ENCODE measurements at places on chromosomes 7 and 10.

- no peak for DNase-seq
These were observed 1149.2 kb upstream of the CELF2 start for GRCh38 chr10:9868499-9868898.

- no peak for DNase-seq
These were observed 26.7 kb upstream of the CDCA7L start for GRCh38 chr7:21972397-21972784.

DNA sequence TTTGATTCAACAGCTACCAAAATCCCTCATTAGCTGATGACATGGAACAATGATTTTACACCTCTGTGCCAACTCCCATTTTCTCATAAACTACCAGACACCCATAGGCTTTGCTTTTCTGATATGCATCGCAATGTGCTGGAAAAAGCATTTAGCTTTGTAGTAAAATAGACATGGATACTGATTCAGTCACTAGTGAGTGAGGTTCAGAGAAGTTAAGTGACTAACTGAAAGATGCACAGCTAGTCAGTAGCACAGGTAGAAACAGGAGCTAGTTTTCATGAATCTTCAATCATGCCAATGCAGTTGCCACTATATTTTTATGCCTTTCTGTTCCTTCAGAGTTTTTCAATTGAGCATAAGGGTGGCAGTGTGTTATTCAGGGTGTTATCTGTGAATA, 38.7 kb downstream of the PRKG1 start:
- DNase-seq: no peak

- DNase-seq: no peak
These were observed 98.3 kb downstream of the MKLN1 start for GRCh38 chr7:131425992-131426391.

- no peak for DNase-seq
These were observed 72.8 kb downstream of the RHOBTB1 start for GRCh38 chr10:60871215-60871614.

DNA sequence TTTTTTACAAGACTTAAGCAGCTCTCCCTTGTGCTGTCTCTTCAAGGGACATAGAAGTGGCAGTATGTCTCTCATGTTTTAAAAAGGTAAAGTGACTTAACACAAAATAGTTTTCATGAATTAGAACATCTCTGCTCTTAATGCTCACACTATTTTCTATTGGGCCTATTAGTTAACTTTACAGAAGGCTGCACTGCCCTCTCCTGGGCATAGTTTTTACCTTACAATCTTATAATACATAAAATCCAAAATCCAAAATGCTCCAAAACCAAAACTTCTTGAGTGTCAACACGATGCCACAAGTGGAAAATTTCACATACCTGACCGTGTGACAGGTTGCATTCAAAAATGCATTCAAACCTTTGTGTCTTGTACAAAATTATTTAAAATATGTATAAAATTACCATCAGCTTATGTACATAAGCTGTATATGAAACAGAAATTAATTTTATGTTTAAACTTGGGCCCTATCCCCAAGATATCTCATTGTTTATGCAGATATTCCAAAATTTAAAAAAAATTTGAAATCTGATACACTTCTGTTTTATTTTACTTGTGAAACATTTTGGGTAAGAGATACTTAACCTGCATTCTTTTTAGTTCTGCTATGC, 25.8 kb downstream of the TES start:
- DNase-seq: no peak

DNA sequence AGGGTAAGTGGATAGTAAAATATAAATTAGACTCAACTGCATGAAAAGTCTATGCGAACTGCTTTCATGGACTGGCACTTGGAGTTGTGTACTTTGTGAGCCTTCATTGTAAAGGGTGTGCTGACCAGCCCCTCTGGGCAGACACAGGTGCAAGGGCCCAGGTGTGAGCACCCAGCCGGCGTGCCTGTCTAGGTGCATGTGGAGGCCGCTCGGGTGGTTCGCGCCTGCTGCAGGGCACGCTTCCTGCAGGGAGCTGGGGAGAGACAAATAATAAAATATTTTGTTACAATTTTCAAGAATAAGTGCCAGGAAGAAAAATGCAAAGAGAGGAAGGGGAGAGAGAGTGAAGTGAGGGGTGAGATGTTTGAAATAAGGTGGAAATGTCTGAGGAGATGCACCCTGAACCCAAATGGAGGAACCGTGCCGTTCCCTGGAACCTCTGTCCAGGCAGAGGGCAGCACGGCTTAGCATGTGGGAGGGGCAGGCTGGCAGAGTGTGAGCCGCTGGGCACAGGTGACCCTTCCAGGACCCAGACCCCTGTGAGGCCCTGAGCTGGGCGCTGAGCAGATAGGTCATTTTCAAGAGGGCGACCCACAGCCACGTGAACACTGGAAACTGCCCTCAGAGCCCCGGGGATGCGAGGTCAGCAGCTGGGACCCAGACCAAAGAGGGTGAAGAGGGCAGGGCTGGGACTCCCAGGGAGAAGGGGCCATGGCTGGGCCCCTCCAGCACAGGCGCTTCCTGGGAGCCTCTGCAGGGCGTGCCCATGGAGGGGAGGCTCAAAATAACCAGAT, 28.7 kb downstream of the RNF32 start:
- no peak for DNase-seq

DNA sequence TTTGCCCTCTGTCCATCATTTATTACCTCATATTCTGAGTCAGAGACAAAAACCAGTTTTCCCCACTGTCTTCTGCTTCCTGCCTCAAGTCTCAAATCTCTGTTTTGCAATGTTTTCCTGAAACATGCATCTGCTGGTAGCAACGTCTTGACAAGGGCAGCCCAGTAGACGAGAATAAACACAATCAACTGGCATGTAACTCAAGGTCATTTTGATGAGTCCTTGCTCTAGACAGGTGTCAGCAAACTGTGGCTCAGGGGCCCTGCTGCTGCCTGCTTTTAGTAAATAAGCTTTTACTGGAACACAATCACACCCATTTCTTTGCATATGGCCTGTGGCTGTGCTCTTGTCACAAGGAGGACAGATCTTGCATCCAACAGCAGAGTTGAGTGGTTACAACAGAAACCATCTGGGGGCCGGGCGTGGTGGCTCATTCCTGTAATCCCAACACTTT, 59.8 kb downstream of the ITIH5 start:
- no peak for DNase-seq

- no peak for DNase-seq
These were observed 458.3 kb downstream of the PTPRN2 start for GRCh38 chr7:158129037-158130022.

- no peak for DNase-seq
These were observed 697.8 kb downstream of the NRG3 start for GRCh38 chr10:82572744-82573143.

DNA sequence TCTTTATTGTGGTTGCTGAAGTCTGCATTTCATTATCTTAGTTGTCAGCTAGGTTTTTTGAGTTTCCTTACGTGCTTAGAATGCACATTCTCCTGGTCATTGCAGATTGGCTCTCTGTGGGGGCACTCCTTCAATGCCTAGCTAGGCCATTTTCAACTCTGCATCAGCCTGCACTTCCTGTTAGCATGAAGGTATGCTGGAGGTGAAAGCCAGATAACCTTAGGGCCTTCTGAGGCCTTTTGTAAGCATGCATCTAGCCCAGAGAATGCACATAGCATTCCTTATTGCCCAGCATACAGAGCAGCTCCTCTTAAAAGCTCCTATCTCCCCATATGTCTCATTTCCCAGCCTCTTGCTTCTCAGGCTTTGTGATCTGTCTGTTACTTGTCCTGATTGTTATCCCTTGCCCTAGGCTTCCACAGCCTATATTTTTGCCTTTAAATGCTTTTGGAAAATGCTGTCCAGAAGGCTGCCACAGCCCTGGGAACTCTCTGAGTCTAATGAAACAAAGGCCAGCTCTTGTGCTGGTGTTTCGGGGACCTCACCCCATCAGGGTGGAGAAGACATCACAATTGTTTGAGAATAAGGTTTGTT, 108.1 kb upstream of the IGFBP3 start:
- no peak for DNase-seq

DNA sequence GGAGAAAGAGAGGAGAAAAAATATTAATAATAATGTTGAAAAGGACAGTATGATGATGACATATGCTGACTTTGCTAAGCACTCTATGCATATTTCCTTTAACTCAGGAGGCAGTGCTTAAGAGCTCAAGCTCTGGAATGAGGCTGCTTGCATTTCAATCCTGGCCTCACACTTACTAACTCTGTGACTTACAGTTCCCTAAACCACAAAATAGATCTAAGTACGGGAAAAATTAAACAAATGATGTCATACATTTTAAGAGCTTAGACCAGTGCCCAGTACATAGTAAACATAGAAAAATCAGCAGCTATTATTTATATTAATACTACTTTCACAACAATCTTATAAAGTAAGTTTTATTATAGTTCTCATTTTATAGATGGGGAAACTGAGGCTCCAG, 61.3 kb downstream of the GFRA1 start:
- no peak for DNase-seq

DNA sequence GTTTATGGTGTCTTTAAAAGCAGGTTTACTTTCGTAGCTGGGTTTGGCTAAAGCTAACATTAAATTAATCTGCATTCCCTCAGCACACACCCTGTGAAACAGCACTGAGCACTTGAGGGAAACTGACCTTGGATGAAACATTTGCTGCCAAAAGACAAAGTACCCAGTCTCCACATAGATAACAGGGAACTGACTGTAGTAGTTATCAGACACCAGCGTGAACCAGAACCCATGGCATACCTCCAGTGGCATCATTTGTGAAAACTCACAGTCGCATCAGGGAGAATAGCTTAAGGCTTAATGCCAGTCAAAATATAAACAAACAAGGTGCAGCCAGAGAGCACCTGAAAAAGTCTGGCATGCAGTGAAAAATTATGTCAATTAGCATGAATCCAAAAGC, 357.8 kb upstream of the C7orf33 start:
- no peak for DNase-seq

DNA sequence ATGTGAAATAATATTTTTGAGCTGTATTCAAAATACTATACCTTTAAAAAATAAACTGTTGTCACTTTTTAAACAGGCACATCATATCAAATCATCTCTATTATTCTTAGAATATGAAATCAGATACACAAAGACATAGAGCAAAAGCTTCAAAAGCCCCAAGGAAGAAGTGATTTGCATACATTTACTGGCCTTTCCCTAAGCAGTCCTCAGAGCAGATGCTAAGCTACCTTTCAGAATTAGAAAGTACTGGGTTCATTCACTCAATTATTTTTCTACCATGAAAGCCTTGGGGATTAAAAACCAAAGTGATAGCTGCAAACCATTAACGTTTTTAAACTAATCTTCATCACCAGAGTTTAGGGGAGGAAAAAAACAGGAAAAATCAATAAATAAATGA, 55.8 kb upstream of the RNF148 start:
- no peak for DNase-seq

GRCh38 chr7:88254721-88255424, 35.0 kb upstream of the SRI start:
- DNase-seq: no peak

- no peak for DNase-seq
These were observed 13.5 kb downstream of the COBL start for GRCh38 chr7:51303142-51303525.

DNA sequence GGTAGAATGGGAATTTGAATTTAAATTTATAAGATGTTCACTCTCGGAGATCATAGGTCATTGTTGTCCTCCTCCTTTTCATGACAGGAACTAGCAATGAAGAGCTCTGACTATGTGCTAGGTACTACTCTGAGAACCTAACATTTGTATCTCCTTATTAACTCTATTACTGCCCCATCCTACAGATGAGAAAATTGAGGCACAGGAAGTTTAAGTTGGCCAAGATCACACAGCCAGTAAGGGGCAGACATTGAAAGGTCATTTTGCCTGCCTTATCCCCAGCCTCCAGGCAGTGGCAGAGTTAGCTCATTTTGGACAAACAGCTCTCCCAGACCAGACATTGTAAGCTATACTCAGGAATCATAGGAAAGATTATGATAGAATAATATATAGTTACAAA, 6.0 kb downstream of the SRGN start:
- no peak for DNase-seq

GRCh38 chr7:35681231-35682029, 13.5 kb downstream of the HERPUD2 start:
- DNase-seq: no peak

Measured in stimulated activated CD8-positive, alpha-beta memory T cell treated with anti-CD3 and anti-CD28 coated beads, Interleukin-7, amount 100 ng/mL, for 1 hour (primary cell).